ENCODE measurements at places on chromosomes 7 and 10.

GRCh38 chr10:93437086-93437945 is 44.8 kb downstream of the MYOF start:
- no peak for DNase-seq

DNA sequence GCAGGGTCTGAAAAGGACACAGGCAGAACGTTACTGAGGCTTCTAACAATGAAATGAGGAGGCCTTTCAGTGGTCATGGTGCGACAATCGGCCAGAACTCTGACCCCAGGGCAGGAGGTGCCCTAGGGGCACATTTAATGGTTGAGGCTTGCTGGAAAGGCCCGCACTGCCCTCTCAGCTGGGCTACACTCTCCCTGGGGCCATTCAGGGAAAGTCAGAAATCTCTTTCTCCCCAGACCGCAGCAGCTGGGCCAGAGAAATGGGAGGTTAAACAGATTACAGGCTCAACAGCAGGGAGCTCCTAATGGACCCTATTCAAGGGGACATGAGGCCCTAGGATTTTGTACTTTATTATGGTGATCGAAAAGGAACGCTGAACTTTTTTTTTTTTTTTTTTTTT is 85.6 kb upstream of the FGFR2 start:
- DNase-seq, result no peak

GRCh38 chr7:154996756-154997155 is 6.2 kb downstream of the PAXIP1 start:
- no peak for DNase-seq

GRCh38 chr10:36534471-36535002 is 590.9 kb upstream of the ANKRD30A start:
- DNase-seq, result no peak

GRCh38 chr10:1272079-1272776 is 216.0 kb downstream of the WDR37 start:
- DNase-seq, result no peak
